D341Med (cell line): ENCODE measurements at places on chromosomes 1 and 21.

- no peak for DNase-seq
These were observed 42.3 kb downstream of the HLX start for GRCh38 chr1:220921498-220921897.

DNA sequence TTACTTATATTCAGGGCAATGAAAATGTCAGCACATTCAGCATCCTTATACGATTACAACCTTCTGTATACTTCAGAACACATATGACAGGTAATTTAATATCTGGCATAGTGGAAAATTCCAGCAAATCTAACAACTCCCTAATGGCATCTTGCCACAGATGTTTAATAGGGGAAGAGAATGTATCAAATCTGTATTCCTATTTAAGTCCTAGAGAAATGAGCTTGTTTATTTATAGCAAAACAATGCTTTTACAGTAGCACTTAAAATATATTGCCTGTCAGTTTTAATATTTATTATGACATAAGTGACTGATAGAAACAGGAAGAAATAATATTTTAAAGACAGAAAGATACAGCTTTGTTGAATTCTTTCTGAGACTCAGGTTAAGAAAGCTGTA lies 1101.8 kb upstream of the B3GALT2 start:
- no peak for DNase-seq

GRCh38 chr1:54157401-54157800 lies 4.6 kb upstream of the CDCP2 start:
- no peak for DNase-seq

GRCh38 chr1:14602136-14602535 lies 3.7 kb downstream of the KAZN start:
- peak; percentile 18 for DNase-seq

DNA sequence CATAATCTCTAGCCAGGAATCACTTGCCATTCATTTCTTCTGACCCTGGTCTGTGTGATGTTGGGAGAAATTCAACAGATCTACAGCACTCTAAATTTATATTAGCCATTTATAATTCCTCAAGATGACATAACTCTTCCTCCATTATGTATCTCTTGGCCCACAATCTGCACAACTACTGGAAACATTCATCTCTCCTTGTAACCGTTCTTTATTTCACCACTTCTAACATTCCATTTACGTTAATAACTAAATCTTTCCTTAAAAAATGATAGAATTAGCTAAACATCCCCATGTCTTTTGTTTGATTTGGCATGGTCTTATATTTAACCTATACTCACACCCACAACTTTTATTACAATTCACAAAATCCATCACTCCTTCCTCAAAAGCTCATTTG lies 166.0 kb downstream of the COL11A1 start:
- DNase-seq = no peak

GRCh38 chr1:160161965-160162705 lies 10.7 kb downstream of the ATP1A4 start:
- no peak for DNase-seq

- no peak for DNase-seq
These were observed 2.9 kb downstream of the TNFAIP8L2 start for GRCh38 chr1:151159373-151159772.

DNA sequence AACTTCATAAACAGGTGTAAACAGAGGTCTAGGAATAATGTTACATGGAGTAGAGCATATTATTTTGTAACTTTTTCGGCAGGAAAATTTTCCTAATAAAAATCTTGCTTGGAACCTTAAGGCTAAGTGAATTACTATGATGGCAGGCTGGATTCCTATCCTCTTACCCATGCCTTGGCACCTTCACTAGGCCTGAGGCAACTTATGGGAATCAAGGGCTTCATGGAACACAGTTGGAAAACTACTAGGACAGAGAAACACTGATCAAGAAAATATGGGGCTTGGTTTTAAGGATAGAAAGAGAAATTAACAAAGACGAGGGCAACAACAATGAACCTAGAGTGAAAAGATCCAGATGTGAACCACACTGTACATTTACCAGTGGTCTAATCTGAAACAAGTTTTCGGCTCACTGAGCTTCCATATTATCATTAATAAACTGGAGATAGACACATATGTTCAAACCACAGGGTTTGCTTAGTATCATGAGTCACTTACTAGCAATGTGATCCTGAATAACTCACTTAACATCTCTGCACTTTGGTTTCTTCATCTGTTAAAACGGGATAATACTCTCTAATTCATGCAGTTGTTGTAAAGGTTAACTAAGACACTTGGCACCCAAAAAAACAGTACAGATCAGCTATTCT lies 68.5 kb downstream of the GPATCH2 start:
- no peak for DNase-seq

DNA sequence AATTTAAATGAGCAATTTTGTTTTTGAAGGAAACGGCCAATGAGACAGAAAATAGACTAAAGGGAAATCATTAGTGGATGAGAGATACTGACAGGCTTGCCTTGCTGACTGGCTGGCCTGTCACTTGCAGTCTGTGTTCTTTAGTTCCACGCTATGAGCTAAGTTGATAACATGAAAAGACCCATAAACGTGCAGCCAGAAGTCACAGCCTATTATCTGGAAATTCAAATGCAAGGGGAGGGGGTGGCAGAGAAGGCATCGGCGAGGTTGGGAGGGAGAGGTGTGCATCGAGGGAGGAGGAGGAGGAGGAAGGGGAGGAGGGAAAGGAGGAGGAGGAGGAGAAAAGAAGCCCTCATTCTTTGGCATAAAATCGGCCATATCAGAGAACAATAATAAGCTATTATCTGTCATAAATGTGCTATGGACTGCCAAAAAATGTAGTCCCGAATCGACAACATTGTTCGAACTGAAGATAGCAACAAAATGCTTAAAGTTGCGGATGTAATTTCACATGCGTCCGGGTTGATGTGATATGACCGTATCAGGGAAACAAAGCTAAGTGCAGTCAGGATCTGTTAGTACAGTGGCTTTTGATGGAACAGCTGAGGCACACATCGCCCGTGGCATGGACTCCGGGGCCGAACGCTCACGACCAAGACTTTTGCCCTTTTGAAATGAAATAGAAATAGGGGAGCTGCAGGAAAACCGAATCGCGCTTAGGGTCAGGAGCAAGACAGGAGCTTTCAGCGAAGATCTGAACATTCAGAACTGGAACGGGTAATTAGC lies 11.6 kb upstream of the BARHL2 start:
- DNase-seq = no peak
